Stimulated activated CD4-positive, alpha-beta T cell treated with anti-CD3 and anti-CD28 coated beads, Interleukin-4, amount 100 ng/mL, for 4 hours (primary cell): ENCODE measurements at places on chromosomes 2 and 18.

DNA sequence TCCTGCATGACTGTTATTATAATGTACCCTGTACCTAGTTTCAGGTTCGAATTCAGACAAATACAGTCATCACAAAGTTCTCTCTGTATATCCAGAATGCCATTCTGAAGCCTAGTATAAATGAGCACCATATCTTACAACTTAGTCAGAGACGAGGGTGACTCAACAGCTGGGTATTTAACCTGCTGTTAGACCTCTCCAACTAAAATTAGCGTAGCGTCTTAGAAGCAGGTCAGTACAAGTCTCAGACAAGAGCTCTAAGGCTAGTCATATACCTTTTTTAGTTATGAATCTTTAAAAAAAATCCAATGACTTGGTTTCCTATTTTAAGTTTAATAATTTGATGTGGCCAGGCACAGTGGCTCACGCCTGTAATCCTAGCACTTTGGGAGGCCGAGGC is 74.1 kb downstream of the CABYR start:
- DNase-seq: no peak

DNA sequence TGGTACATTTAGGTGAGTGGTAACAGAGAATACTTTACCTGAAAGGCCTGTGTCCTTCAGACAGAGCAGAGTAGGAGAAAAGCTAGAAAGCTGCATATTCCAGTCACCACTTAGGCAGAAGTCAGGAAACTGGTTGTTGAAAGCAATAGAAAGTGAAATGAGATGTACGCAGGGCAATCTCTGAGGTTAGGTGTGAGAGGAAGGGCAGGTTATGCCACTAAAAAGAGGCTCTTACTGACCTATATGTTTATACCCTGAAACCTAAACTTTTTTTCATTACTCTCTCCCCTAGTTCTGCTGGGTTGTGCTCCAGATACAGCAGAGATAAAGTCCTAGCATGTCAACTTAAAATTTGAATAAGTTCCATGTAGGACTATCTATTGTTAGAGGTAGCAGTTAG is 93.5 kb downstream of the COX7A2L start:
- no peak for DNase-seq

GRCh38 chr18:79522451-79523205 is 126.9 kb downstream of the NFATC1 start:
- DNase-seq: peak; percentile 70

DNA sequence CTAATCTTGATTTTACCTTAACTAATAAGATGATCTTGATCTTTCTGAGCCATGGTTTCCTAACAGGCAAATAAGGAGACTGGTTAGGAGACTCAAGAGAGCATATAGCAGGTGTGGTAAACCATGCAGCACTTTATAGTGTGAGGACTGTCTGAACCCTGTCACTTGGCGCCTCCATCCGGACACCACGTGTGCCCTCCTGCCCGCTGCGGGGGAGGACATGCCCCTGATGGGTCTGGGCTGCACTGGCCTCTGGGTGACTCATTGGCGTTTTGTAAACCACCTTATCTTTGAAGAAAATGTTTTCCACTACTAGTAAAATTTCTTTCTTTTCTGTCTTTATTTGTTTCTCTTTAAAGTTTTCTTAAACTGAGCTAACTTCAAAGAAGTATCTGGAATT is 131.1 kb downstream of the FMNL2 start:
- DNase-seq: no peak

GRCh38 chr2:937530-937929 is 13.1 kb upstream of the SNTG2 start:
- DNase-seq: no peak

DNA sequence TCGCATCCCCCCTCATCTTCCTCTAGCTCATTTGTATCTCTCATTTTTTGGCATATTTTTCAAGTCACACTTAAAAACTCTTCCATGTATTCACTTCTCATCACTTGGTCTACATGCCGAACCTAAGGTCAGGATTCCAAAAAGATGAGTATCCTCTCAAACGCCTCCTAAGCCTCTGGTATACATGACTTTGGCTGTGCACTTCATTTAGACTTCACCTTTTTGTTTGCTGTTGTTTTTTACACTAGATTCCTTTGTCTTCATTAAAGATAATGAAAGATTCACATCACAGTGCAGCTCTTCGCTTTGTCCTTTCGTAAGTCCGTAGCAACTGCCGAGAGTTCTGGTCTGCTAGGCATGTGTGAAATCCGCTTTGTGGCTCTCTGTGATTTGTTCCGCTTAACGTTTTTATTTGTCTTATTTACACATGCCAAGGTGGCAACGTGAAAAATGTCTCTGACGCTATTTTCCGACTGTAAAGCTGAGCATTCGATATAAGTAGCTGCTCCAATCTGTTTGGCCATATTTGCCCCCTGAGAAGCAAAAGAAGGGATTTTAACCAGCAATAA is 17.7 kb downstream of the RND3 start:
- no peak for DNase-seq

GRCh38 chr2:47303341-47304148 is 99.4 kb upstream of the MSH2 start:
- no peak for DNase-seq

DNA sequence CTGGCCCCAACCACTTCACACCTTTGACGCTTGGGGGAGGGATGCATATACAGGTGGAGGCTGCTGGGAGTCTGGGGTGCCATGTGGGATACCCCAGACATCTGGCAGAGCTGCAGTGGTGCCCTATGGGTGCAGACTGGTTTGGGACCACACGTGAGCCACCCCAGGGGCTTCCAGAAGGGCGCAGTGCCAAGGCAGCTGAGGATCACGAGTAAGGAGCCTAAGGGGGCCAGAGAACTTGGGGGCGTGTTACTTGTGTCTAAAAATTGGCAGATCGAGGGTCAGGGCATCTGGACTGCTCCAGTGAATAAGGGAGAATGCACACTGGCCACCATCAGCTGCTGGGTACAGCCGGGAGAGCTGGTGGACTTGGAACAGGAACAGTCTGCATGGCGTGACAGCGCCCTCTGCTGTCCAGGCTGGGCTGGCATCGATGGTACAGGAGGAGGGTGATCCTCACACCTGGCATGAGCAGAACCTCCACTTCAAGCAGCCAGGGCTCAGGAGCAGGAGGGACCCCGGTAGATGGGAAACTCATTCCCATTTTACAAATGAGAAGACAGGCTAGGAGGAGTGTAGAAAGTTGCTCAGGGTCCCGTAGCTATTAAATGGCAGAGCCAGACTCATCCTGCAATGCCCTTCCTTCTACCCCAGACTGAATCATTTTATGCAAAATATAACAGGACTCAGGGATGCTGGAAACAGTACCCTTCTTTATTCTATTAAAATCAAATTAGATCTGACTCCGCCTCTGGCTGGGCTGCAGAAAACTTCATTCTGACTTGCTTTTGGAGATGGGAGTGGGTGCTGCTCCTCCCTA is 60.4 kb downstream of the ATOH8 start:
- DNase-seq: peak; percentile 78

GRCh38 chr2:46122318-46122976 is 174.8 kb upstream of the EPAS1 start:
- DNase-seq: no peak

DNA sequence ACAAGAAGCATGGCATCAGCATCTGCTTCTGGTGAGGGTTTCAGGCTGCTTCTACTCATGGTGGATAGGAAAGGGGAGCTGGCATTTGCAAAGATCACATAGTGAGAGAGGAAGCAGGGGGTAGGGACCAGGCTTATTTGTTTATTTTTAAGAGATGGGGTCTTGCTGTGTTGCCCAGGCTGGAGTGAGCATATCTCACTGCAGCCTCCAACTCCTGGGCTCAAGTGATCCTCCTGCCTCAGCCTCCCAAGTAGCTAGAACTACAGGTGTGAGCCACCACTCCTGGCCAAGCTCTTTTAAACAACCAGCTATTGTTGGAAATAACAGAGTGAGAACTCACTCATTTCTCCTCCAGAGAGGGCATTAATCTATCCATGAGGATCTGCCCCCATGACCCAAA is 269.4 kb upstream of the FBXO11 start:
- DNase-seq: no peak
